ENCODE measurements at places on chromosomes 12 and 14.

DNA sequence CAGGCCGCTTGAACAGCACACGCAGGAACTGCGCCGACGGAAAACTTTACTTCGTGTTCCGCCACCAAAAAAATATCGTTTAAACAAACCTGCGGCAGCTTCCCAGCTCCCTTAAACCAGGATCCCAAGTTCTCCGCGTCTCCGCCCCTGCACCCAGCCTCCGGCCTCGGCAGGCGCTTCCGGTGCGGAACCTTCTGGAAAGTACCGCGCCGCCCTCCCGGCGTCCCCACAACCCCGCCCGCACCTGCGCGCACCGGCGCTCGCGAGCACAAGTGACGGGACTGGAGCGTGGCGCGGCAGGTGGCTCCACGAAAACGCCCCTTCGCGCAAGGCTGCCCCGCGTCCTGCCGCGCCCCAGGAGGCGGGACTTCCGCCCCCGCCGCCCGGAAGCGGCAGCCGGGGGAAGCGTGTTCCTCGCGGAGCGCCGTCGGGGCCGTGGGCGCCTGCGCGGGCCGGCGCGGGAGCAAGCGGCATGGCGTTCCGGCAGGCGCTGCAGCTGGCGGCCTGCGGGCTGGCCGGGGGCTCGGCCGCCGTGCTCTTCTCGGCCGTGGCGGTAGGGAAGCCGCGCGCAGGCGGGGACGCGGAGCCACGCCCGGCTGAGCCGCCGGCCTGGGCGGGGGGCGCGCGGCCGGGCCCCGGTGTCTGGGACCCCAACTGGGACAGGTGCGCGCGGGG lies at the start of gene PGAM5:
Gene PGAM5, plus strand, starts transcription at position 438 of the 675 bp plus-strand sequence. Its CDS starts 35 bp downstream, at position 473.
- peak; percentile 92 for DNase-seq

- DNase-seq: no peak
Measured at GRCh38 chr14:100779691-100780080, 46.2 kb upstream of the MEG3 start.

- no peak for DNase-seq
Measured at GRCh38 chr12:74129702-74130101, 407.9 kb upstream of the ATXN7L3B start.

GRCh38 chr14:90387206-90387760 lies 9.5 kb upstream of the CALM1 start:
- no peak for DNase-seq

- no peak for DNase-seq
Measured at GRCh38 chr12:19633194-19633593, 193.9 kb downstream of the AEBP2 start.

DNA sequence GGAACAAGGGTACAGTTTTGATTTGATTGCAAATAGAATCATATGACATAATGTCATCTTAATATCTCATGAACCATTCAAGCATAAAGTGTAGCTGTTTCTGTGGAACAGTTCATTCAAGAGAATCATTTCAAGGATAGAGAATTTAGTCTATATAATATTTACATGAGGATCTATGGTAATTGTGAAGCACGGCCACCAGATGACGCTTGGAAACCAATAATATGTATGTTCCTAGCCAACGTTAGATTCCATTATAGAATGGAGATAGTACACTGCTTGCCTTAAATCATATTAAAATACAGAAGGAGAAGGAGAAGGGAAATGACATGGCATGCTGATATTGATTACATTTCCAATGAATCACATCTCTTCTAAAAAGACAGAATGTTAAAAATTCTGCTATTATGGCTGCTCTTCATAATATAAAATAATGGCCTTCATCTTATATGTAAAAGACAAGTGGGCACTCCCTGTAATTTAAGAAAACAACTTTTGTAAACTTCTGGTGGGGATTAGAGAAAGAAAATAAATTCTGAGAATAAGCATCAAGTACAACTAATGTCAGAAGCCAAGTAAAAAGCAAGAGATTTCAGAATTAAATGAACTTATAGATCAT lies 351.0 kb downstream of the NAV3 start:
- DNase-seq: peak; percentile 60

DNA sequence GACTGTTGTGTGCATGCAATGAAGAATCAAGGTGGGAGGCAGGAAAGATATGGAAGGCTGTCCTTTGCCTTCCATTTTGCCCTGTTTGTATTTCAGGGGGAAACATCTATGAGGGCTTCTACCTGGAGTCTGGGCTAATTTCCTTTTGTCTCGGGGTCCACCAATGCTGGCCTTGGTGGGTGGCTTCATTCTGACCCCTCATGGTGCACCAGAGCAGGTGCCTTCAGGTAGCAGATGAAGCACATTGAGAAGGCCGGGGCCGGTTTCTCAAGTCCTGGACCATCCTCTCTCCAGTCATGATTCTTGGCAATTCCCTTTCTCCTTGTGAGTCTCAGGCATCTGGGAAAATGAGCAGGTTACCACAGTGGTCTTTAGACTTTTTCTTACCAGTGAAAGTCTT lies 47.2 kb downstream of the RPH3A start:
- DNase-seq: no peak

DNA sequence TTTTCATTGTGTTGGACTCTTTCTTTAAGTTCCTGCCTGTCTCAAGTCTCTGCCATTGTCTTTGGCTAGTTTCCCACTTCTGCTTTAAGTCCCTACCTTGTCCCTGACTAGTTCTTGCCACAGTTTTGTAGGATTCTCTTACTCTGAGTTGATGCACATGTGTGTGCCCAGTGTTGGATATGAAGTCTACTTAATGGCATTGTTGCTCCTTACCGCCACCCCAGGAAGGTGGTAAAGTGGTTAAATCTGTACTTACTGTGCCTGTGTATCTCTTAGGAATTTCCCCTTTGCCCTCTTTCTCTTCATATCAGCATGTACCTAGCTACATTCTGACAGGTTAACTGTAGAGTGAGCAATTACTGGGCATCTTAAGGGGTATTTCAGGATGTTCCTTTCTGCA lies 227.1 kb downstream of the NUBPL start:
- DNase-seq: no peak

DNA sequence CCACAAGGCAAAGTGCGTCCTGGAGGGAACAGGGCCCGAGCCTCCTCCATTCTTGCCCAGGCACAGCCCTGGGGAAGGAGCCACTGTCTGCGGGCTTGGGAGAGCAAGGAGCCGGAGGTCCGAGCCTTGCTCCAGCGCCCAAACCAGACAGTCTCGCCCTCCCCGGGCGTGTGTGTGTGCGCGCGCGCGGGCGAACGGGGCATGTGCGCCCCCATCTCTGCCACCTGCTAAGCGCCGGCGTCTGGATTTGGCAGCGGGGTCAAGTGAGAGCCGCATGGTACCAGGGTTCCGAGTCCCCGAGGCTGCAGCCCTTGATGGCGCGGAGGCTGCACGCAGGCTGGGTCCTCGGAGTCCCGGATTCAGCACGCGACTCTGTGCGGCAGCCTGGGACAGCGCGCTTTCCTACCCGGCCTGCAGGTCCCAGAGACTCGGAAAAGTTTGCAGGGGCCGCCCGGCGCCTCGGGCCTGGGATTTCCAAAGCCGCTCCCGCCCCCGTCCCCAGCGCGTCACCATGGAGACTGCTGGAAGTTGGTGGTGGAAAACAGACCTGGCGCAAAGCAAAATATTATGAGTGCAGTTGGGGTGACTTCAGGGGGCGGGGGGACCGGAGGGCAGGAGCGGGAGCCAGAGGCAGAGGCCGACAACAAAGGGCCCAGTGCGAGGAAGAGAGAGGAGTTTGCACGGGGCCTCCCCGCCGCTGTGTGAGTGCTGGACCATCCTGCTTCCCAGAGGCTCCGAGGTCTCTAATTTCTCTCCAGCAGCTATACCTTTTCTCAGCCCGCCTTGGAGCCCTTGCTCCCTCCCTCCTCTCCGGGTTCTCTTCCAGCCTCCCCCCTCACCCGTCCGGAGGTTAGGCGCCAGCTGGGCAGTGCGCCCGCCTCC lies 4.2 kb downstream of the RFX4 start:
- DNase-seq: peak; percentile 67

GRCh38 chr12:116797885-116798284 lies 59.8 kb downstream of the RNFT2 start:
- no peak for DNase-seq

- no peak for DNase-seq
Measured at GRCh38 chr12:47686645-47687240, 19.1 kb downstream of the RPAP3 start.

- no peak for DNase-seq
Measured at GRCh38 chr12:25719505-25719904, 166.4 kb upstream of the LMNTD1 start.

DNA sequence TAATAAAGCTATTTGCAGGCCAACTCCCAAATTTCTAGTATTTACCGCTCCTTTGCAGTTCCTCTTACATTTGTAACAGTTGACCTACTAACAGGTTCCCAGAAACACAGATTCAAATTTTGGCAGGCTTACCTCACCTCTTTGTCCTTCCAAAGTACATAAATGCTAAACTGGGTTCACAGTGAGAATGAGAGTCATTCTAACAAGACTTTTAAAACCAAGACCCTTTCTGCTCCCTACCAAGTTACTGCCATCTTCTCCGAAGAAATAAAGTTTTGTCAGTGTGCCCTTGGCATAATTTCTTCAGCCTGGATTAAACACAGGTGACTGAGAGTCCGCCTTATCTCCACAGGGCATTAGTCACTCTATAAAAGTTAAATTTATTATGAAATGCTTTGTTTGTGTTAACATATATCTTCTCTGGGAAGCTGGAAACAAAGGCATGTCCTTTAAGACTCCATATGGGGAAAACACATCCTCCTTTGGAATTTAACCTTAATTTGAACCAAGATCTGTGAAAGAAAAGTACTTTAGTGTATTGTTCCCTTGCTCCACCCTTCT lies 28.2 kb downstream of the FOXA1 start:
- DNase-seq: no peak

DNA sequence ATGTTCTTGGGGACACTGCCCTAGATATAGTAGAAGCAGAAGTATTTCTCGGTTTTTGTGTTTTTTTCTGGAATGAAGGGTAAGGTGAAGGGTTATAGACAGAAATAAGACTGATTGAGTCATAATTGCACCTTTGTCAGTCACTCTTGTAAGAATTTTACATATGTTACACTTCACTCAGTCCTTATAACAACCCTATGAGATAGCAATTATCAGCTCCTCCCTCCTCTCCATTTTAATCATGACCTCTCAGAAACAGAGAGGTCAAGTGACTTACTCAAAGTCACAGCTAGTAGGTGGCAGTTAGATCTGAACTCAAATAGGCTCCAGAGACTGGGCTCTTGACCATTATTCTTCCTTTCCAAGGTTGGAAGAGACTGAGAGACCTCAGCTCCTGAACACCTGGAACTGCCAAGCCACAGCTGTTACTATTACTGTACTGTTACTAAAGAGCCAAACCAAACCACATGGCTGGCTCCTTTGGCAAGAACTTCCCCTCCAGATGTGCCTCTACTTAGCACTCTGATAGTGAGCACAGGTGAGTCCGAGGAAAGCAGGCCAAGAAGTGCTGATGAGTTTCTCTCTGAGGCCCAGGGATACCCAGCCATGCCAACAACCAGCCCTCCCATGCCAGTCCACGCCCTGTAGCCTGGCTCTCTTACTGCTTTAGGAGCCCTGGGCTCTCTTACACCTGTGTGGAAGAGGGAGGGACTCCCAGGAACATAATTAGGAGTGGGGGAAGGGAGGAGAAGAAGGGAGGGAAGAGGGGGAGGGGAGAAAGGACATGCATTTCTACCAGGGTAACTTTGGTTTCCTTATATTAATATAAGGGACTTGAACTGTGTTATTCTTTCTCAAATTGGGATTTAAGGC lies 121.3 kb downstream of the CRADD start:
- DNase-seq: no peak

DNA sequence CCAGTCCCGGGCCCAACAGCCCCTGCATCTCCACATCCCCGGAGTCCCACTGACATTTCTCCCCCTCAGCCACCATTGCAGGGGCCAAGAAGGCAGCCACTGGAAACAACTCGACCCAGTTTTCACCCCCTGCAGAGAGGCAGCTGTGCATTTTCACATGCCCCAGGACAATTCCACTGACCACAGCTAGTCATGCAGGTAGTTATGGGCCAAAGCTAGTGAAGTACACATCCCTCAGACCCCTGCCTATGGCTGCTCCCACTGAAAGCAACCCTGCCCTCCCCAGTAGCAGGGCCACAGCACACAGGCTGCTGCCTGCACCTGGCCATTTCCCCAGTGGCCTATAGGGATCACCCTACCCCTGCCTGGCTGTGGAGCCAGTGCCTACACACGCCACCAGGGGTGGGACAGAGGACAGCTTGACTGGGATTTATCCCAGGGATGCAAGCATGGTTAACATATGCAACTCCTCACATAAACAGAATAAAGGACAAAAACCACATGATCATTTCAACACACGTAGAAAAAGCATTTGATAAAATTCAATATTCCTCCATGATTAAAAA lies 154.0 kb downstream of the NDUFA12 start:
- no peak for DNase-seq

GRCh38 chr14:53601409-53601808 lies 355.2 kb downstream of the BMP4 start:
- no peak for DNase-seq

DNA sequence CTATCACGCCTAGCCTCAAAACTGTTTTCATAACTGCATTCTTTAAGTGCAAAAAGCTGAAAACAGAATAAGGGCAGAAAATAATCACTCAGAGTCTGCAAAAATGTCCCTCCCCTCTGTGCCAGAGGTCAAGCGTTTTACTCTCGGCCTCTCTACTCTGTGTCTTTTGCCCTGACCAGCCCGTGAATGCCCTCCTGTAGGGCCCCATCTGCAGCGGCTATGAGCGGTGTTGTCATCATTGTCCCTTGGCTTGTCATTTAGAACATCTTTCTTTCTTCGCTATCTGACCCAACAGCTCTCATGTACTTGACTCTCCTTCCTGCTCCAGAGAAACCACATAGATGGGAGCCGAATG lies 21.7 kb downstream of the ELK3 start:
- DNase-seq: no peak

DNA sequence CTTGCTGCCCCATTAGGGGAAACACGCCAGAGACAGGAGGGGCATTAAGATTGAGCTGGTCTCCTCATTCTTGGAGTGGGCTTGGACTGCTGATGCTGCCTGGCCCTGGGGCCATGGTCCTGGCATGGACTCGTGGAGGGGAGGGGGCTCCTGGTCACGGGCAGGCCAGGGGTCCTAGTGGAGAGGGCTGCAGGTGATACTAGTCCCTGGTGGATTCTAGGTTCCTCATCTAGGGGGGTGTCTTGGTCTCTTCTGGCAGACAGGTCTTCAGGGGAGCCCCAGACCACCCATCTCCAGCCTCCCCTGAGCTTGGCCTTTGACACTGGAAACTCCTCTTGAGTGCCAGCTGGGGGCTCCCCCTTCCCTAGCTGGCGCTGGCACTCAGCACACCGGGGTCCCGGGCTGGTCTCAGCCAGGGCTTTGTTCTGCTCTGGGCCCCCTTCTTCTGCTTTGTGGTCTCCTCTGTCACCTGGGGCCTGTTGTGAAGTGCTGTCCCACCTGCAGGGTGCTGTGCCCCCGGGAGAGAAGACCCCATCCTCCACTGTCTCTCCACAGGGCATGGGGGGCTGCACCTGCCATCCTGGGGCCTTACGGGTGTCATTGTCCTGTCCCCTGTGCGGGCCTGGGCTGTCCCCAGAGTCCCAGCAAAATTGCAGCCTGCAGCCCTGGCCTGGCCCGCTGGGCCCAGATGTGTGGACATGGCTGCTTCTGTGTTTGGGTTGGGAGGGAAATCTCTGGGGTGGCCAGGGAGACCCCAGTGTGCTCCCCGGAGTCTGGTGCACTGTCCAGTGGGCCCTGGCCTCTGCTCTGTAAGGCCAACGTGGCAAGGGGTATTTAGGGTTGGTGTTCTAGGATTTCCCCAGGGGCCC lies 2.3 kb downstream of the KIF26A start:
- DNase-seq: no peak
